ENCODE measurements at places on chromosomes 5 and 9. TPM values are rescaled to one million over a fixed set of nuclear protein-coding genes. Genes with fewer than 3 reads are reported as not detected.
A peak's percentile ranks its signal among the peaks of the same experiment; 100 is the strongest.

GRCh38 chr5:14008819-14009311, 64.4 kb upstream of the DNAH5 start:
- DNase-seq = no peak

DNA sequence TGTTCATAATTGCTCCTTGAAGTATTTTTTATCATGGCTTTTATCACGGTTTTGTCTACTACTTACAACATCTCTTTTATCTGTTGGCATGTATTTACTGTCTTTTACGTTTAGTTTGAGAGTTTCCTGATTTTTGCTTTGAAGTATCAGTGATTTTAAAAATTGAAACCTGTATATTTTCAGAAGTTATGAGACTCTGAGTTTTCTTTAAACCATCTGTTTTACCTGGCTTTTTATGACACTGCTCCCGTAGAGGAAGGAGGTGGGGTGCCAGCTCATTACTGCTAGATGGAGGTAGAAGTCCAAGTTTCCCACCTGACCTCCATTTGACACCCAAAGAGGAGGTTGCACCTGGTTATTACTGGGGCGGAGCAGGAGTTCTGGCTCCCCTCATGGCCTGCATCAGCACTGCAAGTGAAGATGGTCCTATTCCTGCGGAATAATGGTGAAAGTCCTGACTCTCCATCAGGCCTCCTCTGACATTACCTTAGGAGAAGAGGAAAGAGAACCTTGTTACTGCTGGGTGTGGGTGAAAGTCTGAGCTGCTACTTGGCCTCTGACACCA, 10.0 kb upstream of the ZNF131 start:
- DNase-seq = peak; percentile 2

STK10 gene
- total RNA-seq = 7.6 TPM

DNA sequence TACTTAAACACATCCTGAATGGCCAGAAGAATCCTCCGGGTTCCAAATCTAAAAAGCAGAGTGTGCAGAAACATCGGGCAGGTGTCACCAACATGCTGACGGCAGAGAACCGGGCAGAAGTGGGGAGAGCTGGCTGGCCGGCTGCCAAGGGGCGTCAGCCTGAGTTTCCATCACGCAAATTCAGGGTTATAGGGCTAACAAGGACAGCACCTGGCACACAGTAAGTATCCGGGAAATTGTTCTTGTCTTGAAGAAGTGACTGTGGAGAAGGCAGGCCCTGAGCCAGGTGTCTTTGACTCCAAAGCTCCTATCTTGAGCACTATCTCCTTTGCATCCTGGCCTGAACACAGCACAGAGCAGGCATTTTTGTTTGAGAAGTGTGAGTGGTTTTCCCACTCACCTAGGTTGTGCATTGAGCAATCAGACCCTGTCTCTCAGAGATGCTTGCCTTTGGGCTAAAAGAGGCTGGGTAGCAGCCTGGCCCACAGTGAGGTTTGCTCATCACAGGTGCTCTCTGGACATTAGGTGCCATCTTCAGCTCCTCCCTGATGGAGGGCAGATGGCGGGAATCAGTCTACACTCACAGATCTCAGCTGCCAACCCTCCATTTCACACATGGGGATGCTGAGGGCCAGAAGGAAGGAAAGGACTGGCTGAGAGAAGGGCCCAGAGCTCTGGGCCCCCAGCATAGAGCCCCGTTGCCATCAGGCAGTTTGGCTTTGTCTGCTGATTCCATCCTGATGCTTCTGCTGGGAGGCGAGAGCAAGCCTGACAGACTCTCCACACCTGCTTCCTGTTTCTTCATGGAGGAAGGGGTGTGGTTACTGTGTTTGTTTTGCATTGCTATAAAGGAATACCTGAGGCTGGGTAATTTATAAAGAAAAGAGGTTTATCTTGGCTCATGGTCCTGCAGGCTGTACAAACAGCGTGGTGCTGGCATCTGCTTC, 52.8 kb downstream of the WHRN start:
- peak; percentile 36 for DNase-seq

- no peak for DNase-seq
These were observed 398.7 kb downstream of the EBF1 start for GRCh38 chr5:158701007-158701391.

DNA sequence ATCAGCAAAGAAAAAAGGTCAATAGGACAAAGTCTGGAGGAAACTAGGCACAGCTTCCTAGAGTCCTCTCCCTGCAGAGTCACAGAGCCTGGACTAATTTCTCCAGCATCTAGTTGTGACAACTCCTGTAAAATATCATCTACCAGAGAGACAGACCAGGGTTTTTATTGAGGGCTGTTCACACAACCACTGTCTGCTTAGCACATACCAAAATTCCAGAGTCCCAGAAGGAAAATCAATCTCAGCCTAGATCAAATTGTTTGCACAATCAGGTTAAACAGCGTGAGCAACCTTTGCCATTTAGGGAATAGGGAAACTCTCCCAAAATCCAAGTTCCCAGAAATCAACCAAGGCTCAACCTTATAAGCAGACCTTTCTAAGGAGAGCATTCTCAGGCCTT, 190.3 kb downstream of the SYK start:
- no peak for DNase-seq

GFPT2 gene
- 37.7 TPM for total RNA-seq

- peak; percentile 79 for DNase-seq
These were observed 4.2 kb upstream of the UNC5A start for GRCh38 chr5:176806137-176806536.

- no peak for DNase-seq
These were observed 617.6 kb downstream of the EBF1 start for GRCh38 chr5:158482125-158482524.

Data from cardiac muscle cell (in vitro differentiated cells and primary cell).